Right renal pelvis (tissue), 4 donors: ENCODE measurements at places on chromosomes 7 and 10.
A peak's percentile ranks its signal among the peaks of the same experiment; 100 is the strongest.

- no peak for DNase-seq
Observed at GRCh38 chr10:16195178-16195769, 241.5 kb upstream of the PTER start.

GRCh38 chr7:127322832-127323493 lies 69.5 kb downstream of the ZNF800 start:
- DNase-seq: no peak

DNA sequence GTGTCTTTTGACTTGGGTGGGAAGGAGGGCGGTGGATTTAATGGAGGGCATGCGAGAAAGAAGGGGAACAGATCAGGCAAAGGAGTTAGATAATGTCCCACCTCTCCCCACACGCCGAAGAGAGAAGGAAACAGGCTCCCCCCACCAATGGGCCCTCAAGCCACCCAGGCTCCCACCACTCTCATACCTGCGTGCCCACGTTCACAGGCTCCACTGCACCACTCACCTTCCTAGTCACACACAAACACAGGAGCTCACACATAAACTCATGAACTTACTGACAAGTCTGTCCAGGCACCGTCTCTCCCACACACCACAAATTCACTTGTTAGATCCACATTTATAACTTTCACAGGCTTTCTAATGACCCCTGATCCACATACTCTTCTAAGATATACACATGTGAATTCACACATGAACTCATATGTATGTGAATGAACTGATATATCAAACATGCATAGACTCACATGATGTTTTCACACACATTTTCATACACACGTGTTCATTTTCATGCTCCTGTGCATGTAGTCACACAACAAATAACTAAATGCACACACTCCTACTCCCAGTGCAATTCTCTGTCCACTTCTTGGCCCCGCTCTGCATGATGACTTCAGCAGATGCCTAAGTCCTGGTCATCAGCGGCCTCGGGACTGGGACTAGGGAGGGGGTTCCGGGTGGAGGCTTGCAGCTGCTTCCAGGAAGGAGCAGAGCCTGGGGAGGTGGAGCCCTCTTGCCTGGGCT lies 1.5 kb downstream of the LZTS2 start:
- DNase-seq: peak; percentile 77

- no peak for DNase-seq
Observed at GRCh38 chr10:77247031-77247990, 390.3 kb downstream of the KCNMA1 start.

DNA sequence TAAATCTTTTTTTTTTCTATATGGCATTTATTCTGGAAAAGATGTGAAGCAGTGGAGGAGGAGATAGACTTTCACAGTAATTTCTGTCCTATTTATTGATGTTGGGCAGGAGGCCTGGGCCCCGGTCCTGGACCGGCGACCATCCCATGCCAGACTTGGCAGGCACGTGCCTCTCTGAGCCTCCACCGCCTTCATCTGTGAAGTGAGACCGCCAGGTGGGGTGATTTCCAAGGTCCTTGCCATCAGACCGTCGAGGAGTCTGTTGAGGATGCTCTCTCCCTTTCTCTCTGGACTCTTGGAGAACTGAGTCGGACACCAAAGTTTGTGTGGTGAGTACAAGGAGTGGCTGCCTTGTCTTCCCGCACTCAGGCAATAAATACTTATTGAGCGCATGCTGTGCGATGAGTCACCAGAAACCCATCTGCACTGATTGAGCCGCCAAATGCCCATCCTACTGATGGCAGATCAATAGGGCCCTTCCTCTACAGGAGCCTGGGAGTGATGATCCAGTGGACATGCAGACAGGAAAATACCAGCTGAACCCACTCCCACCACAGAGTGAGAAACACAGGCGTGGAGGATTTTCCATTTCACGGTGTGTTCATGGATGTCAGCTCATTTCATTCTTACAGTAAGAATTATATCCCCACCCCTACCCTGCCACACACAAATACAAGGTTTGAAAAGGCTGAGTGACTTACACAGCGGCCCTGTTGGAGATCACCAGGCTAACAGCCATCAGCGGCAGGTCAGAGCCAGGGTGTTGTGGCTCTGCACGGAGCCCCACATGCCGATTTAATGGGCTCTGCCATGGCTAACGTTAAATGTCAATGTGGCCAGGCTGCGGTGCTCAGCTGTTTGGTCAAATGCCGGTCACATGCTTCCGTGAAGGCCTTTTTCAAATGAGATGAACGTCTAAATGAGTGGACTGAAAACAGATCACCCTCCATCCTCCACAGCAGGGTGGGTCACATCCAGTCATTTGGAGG lies 11.5 kb upstream of the PRKAG2 start:
- no peak for DNase-seq

DNA sequence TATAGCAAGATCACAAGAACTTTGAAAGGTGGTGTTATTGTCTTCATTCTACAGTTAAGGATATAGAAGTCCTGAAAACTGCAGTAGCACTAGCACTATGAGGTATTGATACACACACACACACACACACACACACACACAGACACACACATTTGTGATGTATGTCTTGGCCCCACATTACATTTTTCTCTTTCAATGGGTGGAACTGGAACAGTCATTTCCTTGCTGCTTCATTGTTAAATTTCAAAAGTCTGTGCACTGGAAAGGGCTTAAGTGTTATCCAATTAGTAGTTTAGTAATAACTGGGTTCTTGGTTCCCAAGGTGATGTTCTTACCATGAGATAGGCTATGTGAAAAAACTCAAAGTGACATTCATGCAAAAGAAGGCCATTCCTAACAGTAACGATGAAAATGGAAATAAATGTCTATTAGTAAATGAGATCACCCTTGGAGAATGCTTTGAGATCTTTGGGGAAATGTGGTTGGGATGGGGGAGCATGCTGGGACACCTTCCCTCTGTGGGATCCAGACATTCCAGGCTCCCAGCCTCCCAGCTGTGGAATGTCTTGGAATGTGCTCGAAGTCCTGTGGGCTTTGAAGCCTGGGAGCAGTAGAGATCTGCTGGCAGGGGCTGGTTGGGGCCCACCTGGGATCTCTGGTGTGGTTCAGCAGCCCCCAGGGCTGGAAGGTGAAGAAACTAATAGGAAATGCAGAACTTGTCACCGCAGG lies 37.4 kb upstream of the CALD1 start:
- DNase-seq: no peak

DNA sequence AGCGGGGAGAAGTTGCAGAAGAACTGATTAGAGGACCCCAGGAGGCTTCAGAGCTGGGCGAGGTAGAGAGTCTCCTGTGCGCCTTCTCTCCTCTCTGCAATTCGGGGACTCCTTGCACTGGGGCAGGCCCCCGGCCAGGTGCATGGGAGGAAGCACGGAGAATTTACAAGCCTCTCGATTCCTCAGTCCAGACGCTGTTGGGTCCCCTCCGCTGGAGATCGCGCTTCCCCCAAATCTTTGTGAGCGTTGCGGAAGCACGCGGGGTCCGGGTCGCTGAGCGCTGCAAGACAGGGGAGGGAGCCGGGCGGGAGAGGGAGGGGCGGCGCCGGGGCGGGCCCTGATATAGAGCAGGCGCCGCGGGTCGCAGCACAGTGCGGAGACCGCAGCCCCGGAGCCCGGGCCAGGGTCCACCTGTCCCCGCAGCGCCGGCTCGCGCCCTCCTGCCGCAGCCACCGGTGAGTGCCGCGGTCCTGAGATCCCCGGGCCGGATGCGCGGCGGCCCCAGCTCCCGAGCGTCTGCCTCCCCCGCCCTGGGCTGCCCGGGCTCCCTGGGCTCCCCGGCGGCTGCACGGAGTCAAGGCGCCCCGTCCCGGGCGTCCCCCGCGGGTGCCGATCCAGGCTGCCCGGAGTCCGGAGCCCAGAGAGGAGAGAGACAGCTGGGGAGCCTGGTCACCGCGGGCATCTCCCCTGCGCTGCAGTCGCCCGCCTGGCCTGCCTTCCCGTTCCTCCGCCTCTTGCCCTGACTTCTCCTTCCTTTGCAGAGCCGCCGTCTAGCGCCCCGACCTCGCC lies at the start of gene PLAU:
TSS of gene PLAU (plus strand) at position 369 of the 789 bp plus-strand sequence. CDS start 424 bp downstream, outside the sequence.
- no peak for DNase-seq

GRCh38 chr10:18554479-18554878 lies 96.9 kb downstream of the NSUN6 start:
- no peak for DNase-seq

DNA sequence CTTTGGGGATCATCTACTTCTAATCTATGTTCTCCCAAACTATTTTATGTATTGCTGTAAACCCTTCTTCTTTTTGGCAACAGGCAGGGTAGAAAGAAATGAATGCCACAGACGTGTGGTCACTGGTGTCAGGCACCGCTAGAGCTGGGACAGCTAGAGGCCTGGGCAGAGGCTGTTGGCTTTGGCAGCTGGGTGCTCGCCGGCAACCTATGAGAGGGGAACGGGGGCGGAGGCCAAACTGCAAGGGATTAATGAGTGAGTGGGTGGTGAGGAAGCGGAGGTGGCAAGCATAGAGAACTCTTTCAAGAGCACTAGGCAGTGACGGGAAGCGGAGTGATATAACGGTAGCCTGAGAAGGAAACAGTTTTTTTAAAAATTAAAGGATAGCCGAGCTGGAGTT lies 78.5 kb downstream of the CREB5 start:
- DNase-seq: no peak

DNA sequence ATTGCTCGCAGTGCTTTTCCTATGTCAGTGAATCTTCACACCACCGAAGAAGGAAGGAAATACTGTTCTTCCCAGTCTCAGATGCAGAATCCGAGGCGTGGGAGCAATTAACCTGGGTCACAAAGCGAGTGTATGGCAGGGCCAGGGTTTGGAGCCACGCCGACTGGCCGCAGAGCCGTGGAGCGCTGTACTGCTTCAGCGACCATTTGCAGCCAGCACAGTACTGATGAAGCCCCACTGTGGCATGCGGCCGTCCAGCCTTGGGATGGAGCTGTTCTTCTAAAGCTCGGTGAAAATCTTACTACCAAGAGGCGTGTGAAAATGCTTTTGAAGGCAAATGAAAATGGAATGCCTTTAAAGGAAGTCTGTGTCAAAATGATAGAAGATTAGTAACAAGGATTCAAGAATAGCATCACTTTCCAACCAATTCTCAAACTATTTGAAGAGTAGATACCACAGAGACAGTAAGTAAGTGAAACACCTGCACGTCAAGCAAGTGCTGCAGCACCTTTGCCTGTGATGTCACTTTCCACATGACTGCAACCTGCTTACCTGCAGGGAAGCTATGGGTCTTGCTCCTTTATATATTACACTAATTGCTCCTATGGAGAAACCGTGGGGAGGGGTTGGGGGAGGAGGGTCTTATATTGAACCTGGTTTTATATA lies 4.9 kb downstream of the PPP2R2D start:
- no peak for DNase-seq

DNA sequence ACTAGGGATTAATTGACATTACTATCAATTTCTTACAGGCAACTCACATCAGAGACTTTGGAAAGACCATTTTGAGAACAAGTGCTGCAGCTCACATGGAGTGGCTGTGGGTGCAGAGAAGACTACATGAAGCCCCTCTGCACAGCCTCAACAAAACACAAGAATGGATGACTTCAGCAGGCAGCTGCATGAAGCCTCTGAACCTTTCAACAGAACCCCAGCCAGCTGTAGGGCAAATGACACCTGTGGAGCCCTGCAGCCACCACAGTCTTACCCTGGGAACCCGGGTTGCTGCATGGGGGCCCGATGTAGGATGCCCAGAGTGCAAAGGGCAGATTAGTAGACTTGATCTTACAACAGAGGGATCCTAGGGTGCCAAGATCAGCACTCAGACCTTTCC lies 62.0 kb upstream of the CAMK2B start:
- DNase-seq: no peak

- DNase-seq: no peak
Observed at GRCh38 chr7:31069860-31070555, 17.9 kb downstream of the ADCYAP1R1 start.

DNA sequence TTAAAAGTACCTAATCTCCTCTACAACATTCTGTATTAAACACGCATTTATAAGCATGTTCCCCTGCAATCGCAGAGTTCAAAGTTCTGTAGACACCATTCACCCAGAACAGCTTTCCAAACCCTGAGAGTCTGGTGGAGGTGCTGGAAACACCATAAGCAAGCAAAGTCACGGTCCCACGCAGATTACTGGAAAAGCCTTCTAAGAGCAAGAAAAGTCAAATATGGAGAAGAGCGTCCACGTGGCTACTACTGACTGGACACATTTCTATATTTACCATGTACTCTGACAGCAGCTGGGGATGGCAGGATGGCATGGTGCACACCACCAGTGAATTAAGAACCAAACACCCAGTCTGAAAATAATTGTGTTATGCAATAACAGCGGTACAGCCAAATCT lies 97.7 kb downstream of the PARD3 start:
- no peak for DNase-seq

GRCh38 chr7:16891338-16891737 lies 9.6 kb upstream of the AGR3 start:
- peak; percentile 12 for DNase-seq

DNA sequence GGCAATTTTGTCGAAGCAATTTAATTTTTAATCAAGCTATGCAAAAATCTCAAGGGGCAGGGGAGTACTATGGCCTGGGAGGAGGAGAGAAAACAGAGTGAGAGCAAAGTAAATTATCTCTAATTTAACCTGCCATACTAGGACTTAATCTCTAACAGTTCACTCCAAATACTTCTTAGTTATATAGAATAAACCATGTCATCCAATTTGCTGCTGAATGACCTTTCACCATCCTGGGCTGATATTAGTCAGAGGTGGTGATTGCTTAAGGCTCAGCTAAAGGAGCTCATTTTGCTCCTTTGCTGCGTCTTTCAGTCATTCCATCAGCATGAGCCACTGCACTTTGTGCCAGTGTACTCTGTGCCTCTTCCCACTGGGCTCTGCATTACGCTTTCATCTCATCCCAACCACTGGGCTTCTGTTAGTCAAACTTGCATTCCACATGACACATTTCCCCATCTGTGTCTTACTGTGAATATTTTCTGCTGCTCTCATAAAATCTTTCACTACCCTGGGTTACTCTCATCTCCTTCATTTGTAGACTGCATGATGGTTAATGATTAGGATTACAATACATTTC lies 84.3 kb downstream of the CD36 start:
- DNase-seq: no peak

DNA sequence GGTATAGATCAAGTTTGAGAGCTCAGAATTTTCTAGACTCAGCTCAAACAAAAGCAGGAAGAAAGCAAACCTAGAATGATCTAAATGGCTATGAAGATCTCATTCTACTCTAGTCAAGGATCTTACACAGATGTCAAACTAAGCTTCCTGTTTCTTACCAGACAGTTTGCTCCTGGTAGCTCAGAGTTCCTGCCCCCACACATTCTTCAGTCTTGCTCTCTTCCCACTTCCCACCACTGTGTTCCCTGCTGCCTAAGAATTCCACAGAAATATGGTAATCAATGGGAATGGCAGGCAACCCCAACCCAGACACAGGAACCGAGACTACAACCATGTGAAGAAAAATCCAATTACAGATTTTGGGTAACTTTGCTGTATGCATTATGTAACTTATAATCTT lies 133.4 kb upstream of the PTN start:
- DNase-seq: no peak
